Choroid plexus epithelial cell (primary cell): ENCODE measurements at places on chromosomes 12 and 14.

DNA sequence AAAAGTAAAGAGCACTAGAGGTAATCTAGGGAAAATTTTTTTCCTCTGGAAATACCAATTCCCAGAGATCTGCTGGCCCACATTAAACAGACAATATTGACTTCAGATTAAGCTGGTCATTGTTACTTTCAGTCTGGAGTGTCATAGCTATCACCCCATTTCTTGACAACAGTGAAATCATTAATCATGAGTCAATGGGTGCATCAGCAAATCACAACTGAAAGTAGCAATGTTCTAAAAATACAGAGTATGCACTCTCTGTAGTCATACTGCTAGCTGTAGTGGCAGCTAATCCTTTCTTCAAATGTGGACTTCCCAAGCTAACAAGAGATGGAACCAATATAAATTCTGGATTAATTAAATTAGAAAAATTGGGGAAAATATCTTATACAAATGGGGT, 129.9 kb downstream of the CPNE8 start:
- DNase-seq = no peak

- DNase-seq = peak; percentile 55
Observed at GRCh38 chr12:22083167-22083566, 37.1 kb downstream of the CMAS start.

GRCh38 chr12:79317179-79317847, 373.5 kb downstream of the PAWR start:
- DNase-seq = no peak

GRCh38 chr12:91230841-91231240, 48.2 kb upstream of the DCN start:
- DNase-seq = no peak

- peak; percentile 72 for DNase-seq
Observed at GRCh38 chr12:78439666-78440065, 424.9 kb upstream of the SYT1 start.

- DNase-seq = peak; percentile 87
Observed at GRCh38 chr12:27424631-27425230, 21.8 kb upstream of the SMCO2 start.

- DNase-seq = no peak
Observed at GRCh38 chr14:54123841-54124240, 167.2 kb upstream of the BMP4 start.

GRCh38 chr14:87955501-87955900, 37.5 kb downstream of the GALC start:
- DNase-seq = no peak

DNA sequence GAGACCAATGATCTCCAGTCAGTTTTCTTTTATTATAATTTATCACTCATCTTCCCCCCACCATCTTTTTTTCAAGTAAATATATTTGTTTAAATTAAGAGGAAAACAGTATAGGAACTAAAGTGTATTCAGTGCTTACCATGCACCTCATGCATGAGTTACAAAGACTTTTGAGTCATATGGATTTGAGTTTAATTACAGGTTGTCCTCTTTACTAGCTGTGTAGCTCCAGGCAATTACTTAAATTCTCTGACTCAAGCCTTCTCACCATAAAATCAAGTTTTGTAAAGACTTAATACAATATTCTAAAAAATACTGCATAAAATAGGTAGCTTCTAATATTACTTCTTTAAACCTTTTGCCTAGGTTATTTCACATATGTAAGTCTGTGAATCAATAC, 251.3 kb downstream of the SLC16A7 start:
- DNase-seq = no peak
